GM12878 (cell line): ENCODE measurements at places on chromosomes 1 and 21.

- DNase-seq, result no peak
These were observed 3.4 kb downstream of the PRPF38B start for GRCh38 chr1:108695535-108695934.

DNA sequence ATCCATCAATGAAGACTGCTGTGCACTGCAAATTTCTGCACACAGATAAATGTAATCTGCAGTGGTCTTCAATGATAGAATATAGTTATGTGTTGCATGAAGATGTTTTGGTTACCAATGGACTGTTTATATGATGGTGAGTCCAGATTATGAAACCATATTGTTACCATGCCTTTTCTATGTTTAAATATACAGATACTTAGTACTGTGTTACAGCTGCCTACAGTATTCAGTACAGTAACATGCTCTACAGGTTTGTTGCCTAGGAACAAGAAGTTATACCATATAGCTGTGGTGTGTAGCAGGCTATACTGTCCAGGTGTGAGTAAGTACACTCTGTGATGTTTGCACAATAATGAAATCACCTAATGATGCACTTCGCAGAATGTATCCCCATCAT, 40.8 kb downstream of the SORT1 start:
- no peak for DNase-seq

DNA sequence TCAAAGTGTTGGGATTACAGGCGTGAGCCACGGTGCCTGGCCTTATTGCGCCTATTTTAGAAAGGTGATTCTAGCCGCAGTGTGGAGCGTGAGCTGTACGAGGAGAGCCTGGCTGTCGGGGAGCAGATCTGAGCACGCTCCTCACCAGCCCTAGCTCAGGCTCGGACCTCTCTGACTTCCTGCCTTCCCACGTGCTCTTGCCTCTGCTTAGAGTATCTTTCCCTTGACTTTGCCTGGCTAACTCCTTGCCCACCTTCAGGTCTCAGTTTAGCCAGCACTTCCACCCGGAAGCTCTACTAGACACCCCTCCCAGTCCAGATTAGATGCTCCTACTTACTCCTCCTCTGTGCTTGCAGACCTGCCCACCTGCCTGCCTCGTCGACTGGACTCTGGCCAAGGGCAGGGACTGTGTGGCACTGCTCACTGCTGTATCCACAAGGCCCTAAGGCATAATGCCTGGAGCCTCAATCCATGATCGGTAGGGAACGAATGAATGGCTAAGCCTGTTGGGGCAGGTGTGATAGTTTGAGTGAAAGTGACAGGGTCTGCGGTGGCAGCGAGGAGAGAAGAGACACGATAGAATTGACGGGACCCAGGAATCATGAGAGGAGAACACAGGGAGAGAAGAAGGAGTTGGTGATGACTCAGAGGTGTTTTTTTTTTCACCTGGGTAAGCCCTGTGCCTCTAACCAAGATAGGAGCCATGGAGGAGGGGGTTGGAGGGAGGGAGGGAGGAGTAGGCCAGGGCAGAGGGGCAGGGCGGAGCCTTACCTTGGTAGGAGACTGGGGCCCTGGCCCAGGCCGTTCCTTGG, 28.1 kb upstream of the WASF2 start:
- no peak for DNase-seq

GRCh38 chr1:16205891-16206546, 6.4 kb downstream of the ARHGEF19 start:
- DNase-seq, result no peak

GRCh38 chr1:7432102-7432899, 338.8 kb upstream of the VAMP3 start:
- no peak for DNase-seq

DNA sequence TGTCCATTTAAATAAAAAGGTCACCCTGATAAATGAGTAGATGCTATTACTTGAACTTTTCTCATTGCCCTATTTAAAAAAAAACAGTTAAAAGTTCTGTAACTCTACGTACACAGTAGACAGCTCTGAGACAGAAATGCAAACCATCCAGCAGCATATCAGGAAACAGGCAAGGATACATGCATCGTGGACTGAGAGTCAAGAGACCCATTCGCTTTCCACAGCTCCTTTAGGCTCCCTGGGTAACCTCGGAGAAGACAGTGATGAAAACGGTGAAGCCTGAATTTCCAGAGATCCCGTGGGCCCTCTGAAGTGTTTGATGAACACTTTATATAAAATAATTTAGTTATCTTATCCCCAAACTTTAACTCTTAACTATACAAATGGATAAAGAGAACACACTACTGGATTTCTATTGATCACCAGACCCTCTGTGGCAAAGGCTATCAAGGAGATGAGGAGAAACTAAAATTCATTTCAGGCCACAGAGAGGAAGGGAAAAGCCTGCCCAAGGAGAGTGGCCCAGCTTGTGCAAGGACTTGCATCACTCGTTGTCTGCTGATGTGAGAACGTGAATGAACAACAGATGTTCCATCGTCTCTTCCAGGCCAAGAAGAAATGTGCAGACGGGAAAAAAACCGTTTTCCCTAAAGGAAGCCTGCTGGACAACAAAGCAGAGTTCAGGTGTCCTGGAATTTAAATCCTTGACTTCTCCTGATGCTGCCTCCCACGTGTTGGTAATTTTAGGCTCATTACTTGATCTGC, 131.0 kb downstream of the TGFBR3 start:
- no peak for DNase-seq

DNA sequence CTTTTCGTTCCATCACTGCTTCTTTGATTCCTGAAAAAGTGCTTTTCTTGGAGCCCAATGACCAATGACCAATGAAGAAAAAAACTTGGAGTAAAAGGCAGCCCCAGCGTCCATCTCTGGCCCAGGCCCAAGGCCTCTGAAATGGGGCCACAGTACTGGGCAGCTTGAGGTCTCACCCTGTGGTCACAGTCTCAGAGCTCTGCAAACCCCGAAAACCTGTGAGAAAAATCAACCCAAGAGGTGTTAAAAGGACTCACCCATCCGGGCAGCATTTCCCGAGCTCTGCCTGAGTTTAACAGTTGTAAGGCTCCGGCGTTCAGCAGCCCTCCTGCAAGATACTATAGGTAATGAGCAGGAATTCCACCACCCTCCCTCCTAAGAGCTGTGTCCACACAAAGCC, 2.1 kb upstream of the EFHD2 start:
- no peak for DNase-seq

DNA sequence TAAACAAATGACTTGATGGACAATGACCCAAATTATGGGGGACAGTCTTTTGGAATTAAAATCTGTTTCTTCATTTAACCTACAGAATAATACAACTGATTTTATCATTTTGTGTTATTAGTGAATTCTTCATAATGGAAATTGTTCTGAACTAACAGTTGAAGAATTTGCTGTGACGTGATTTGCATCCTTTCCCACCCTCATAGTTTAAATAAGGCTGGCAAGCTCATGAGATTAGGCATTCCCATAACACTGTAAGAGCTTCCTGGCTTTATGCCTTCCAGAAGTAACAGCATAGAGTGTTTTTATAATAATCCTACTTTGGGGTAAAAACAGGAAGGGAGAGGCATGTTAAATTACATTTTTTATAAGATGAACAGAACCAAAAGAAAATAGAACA, 95.7 kb downstream of the ATP6V1G3 start:
- DNase-seq, result no peak

DNA sequence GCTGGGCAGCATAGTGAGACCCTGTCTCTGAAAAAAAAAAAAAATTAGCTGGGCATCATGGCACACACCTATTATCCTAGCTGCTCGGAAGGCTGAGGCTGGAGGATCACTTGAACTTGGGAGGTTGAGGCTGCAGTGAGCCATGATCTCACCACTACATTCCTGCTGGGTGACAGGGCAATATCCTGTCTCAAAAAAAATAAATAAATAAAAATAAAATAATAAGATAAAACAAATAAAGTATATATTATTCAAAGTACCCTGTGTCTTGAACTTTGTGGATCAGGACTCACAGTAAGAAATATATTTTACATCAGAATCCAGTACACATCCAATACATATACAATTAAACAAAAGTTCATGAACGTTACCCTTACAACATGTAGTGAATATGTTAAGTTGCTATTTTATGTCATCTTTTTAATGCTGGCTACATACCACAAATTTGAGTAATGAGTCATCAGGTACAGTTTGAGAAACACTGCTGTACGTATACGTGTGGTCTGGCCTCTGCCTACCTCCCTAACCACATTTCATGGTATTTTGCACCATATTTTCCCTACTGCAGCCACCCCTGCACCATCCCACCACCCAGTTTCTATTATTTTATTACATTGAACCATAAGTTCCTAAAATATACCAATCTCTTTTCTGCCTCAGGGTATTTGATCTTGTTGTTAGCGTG, 4.4 kb downstream of the NME7 start:
- DNase-seq, result peak; percentile 37

DNA sequence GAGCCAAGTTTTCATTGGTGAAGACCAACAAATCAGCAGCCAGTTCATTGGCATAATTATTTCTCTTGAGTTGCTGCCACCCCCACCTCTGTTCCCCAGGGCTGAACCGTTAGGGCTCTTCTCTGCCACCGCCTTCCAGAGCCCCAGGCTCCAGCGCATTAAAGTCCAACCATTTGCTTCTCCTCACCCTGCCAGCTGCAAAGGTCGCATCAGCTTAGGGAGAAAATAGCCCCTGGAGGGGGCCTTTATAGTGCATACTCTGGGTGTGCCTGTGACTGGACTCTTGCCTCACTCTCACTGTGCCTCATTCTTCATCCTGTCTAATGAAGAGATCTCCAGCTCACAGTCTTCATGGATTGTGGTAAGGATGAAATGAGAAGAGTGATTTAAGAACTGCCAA, 50.4 kb downstream of the KDM1A start:
- DNase-seq, result no peak

- DNase-seq, result no peak
These were observed 21.8 kb downstream of the NEK7 start for GRCh38 chr1:198178615-198179014.

GRCh38 chr1:55197099-55197498, 18.1 kb downstream of the USP24 start:
- DNase-seq, result no peak

DNA sequence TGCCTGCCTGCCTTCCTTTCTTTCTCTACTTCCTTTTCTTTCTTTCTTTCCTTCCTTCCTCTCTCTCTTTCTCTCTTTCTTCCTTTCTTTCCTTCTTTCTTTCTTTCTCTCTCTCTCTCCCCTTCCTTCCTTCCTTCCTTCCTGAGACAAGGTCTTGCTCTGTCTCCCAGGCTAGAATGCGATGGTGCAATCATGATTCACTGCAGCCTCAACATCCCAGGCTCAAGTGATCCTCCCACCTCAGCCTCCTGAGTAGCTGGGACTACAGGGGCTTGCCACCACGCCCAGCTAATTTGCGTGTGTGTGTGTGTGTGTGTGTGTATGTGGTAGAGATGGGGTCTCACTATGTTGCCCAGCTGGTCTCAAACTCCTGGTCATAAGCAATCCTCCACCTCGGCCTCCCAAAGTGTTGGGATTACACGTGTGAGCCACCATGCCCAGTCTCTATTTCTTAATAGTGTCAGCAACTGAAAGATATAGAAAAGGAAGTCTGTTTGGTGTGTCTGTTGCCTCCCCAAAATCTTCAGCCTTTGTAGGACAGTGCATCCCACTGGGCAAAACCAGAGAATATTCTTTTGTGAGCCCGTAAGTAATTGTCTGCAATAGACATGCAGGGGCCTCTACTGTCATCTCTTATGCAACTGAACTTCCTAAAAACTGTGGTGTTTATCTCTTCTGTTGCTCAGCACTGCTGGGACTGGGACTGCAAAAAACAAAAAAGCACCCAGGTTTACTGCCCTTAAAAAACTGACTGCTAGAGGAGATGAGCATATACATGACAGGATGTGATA, 20.9 kb upstream of the RAB4A start:
- no peak for DNase-seq

DNA sequence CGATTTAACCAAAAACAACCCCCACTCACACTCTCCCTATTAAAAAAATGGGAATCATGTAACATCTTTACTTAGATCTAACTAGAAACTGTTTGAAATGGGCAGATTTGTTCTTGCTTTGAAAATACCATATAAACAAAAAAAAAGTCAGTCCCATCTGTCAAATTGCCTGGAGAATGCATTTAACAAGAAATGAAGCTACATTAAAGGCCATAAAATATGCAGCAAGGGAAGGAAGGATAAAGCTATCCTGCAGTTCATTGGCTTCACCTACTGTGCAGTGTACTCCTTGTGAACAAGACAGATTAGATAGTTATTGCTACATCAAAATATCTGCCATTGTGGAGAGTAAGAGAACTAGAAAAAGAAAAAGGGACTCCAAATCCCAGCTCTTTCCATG, 160.5 kb downstream of the LRRC7 start:
- no peak for DNase-seq

DNA sequence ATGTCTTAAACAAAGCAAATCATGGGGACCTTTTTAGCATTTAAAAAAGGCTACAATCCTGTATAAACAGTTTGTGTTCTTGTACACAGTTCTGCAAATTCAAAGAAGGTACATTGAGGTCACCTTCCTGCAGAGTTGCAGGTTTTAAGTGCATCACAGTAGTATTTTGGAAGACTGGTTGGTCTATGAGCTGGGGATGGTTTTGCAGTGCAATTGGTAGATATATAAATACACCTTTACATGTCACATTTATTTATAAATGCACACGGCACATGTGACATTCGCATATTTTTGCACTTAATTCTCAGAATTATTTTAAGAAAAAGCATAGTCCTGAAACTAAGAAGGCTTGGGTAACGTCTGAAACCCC, 599 bp upstream of the ITPKB start:
- DNase-seq, result no peak

GRCh38 chr1:46735708-46736324, 16.9 kb upstream of the EFCAB14 start:
- no peak for DNase-seq

GRCh38 chr21:31172328-31172727, 134.1 kb upstream of the KRTAP19-8 start:
- DNase-seq, result no peak

DNA sequence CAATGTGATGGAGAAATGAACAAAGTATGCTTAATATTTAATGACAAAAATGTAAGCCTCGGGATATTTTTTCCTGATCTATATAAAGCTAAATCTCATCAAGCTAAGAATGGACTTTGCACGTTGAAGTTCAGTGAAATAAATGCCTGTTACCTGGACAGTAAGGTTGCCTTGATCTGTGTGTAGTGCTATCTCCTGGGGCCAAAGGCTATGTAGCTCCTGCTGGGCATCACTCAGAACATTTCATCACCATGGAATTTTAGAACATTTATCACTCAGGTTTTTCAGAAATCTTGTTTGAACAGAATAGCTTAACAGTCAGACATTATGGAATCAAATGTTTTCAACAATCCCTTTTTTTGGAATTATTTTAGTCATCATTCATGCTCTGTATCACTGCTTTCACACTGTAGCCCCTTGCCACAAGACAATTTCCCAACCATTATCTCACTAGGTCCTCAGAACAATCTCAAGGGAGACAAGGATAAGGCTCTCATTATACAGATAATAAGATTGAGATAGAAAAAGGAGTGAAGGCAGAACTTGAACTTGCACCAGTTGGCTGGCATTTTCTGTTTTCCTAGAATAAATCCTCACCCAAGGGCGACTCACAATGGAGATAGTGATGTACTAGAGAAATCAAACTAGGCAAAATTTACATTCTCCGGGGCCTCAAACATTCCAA, 3.7 kb downstream of the OR10J1 start:
- DNase-seq, result no peak
